ENCODE measurements at places on chromosomes 5 and 9.

GRCh38 chr5:151125421-151125820, 32.2 kb downstream of the ANXA6 start:
- no peak for DNase-seq

DNA sequence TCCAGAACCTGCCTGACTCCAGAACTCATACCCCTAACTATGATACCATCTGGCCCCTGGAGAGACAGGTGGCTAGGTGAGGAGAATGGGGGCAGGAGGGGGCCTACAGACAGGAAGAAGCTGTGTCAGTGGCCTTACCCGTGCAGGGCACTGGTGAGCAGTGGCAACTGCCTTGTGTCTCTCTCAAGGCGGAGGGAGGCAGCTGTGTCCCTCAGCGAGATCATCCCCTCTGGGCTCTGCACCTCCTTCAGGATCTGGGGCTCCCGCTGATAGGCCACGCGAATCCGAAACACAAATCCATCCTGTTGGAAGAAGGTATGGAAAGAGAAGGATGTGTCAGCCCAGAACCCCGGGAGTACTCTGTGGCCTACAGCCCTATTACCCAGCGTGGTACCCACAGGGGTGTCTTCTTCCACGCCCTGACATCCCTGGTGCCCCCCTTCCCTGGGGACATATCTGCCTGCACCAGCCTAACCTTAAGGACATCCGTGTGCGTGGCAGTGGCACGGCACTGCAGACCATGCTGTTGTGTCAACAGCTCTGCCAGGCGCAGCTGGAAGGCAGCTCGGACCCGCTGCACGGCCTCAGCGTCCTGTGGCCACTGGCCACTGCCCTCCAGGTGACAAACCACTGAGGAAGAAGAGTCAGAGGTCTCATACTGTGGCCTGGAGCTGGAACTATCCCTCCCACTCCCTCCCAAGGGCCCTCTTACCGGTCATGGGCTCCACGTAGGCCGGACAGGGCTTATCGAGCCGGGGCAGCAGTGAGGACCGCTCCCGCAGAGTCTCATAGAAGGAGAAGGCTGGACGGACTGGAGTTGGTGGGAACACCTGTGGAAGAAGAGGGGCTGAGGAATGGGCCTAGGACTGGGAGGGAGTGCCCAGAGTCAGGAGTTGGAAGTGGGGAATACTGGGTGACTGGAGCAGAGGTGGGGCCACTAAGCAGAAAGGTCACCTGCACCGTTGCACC, 7.8 kb downstream of the NOL6 start:
- no peak for DNase-seq

DNA sequence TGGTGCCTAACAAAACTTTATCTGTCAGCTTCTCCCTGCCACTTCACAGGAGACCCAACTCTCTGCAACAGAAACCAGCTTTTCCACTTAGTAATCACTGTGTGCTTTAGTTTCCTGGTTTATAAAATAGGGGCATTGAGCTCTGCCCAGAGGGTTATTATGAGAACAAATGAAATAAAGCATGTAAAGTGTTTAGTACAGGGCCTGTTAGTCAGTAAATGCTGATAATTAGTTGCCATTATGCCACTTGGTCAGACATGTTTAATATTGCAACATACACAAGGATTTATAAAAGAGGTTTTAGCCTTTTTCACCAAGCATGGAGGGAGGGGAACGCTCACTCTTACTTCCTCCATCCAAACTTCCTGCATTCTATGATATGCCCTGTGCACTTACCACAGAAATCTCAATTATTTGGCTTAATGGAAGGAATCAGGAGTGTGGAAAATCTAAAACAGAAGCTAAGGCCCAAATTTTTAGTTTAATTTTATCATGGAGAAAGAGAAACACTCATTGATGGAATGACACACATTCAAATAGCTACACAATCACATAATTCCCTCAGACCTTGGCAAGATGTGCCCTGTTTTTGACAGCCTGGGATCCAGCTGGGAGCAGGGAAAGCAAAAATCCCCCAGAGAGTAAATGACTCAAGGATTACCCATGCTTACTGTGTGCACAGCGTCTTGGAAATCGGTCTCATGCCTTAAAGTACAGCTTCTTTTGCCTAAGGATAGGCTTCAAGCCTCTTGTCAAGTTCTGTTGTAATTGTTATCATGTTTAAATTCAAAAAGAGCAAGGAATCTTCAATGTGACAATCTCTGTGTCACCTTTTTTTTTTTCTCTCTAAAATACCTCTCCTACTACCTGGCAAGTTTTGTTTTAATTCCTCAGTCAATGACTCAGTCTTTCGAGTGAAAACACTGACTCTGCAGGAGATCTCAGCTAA, 34.0 kb downstream of the ZNF474 start:
- no peak for DNase-seq

DNA sequence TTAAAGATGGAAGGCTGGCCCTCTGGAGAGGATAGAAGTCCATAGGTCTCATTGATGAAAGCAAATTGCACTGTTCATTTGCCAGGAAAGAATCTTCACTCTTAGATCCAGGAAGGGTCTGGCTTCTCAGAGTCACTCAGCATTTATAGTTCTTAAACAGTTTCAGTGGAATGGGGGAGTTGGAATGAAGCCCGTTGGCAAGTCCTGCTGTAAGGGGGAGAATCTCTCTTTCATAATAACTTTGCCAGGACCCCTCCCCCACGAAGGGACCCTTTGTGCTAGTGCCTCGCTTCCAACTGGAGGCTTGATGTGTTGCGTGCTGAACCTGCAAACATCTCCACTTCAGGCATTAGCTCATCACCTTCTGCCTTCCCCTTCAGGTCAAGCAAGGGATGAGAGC, 57.1 kb downstream of the ENTREP1 start:
- no peak for DNase-seq

- DNase-seq: no peak
Measured at GRCh38 chr9:77005216-77005615, 14.2 kb upstream of the FOXB2 start.

DNA sequence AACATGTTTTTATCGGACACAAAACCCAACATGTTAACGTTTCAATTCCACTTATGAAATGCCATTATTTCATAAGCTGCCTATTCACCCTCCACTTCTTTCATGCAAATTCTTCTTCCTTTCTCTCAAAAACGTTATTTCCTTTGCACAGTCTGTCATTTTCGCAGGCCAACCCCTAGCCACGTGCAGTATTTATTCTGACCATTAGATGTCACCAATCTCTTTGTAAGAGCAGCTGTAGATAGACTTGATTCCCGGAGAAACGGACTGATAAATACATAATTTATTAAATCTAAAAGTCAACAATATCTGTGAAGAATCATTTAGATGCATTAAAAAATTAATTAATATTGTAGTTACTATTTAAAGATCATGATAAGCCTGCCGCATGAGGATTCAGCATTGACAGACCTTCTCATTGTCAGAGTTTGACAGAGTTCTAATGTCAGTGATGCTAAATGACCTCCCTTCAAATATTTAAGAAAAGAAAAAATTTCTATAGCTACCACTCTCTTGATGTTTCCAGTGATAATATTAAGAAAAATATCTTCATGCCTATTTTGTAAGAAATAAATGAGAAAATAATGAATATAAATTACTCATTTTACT, 933.6 kb downstream of the CDH12 start:
- DNase-seq: peak; percentile 60

DNA sequence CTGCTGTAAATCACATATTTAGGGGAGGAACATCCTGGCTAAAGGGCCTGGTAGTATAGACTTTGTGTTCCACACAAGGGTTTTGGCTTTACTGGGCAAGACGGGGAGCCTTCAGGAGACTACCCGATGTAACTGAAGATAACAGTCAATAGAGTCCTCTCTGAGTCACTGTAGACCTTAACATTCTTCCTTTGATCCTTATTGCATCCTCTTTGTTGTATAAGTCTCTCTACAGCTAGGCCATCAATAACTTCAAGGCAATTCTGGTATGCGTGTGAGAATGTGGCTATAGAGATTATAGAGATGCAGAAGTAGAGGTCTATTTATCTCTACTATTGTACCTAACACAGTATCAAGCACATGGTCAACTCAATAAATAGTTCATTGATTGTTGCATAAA, 67.3 kb upstream of the STK32A start:
- no peak for DNase-seq

DNA sequence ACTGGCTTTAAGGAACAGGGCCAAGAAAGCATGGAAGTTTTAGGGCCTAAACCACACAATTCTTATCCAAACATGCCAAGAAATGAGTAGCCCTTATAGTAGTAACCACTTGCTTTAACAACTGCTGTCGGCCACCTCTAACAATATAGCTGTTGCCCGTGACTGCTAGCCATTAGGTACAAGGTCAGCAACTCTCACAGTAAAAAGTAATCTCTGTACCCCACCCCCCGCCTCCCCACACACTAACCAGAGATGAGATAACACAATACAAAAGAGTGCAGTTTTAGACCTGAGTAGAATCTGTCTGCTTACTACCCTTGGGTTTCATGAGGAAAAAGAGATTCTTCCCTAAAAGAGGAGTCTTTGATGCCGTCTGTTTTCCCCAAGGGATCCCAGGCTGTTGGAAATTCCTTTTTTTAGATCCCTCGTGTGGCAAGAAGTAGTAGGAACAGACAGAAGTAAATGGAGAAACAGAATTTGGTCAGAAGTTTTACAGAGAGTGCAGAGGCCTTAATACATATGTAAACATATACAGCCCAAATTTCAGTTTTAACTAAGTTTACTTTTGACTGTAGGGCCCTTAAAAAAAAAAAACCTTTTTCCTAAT, 94.3 kb downstream of the WDR41 start:
- DNase-seq: no peak

GRCh38 chr9:127574072-127574993, 37.7 kb upstream of the STXBP1 start:
- no peak for DNase-seq

GRCh38 chr5:98776066-98776705, 2.7 kb downstream of the RGMB start:
- DNase-seq: no peak

DNA sequence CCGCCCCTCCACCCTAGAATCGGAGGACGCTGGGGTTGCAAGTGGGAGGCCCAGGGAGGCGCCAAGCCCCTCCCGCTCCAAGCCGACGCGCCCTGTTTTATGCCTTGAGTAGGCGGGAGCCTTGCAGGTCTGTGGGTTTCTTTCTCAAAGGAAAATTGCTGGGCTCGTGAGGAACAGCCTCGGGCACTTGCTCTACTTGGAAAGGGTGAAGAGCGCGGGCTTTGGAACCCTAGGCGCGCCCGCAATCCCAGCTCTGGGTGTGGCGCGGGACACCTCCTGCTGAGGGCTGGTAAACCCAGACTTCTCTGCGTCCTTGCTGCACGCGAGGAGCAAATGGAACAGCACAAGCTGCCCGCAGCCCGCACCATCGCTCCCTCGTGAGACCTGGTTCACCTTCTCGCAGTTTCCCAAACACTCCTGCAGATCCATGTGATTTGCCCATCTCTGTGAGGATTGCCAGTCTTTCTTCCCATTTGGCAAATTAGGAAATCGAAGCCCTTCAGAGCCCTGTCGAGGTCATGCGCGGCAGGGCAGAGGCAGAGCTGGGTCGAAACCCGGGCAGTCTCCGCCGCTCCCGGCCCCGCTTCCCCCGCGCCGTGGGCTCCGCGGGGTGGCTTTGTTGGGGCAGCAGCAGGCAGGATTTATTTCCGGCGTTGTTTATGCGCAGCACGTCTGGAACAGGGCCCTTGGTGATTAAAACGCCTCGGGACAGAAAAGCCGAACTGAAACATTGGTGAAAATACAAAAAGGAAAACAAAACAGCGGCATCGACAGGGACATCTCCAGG, 98.4 kb upstream of the CPLX2 start:
- DNase-seq: no peak

- DNase-seq: no peak
Measured at GRCh38 chr9:134332841-134333233, 6.6 kb downstream of the RXRA start.

DNA sequence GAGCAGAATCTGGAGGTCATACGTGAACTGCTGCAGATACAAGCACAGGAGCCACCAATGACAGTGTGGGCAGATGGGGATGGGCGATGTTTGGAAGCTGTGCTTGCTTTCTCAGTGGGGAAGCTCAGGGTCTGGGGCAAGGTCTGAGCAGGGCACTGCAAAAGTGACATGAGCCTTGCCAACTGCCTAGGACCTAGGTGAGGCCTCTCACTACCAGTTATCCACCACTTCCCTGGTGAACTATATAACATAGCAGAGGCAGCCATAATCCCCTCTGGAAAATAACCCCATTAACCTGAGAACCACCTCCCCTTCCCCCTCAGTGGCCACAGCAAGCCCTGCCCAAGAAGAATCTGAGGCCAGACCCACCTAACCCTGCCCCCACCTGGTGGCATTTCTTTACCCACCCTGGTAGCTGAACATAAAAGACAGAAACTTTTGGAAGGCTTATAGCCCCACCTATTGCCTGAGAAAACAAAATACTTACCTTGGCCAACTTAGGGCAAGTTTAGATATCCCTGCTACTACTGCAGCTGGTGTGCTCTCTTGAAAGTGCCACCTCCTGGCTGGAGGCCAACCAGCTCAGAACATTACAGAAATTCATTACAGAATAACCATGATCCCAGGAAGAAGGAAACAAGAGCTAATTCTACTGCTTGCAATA, 18.8 kb upstream of the SPEF2 start:
- no peak for DNase-seq

DNA sequence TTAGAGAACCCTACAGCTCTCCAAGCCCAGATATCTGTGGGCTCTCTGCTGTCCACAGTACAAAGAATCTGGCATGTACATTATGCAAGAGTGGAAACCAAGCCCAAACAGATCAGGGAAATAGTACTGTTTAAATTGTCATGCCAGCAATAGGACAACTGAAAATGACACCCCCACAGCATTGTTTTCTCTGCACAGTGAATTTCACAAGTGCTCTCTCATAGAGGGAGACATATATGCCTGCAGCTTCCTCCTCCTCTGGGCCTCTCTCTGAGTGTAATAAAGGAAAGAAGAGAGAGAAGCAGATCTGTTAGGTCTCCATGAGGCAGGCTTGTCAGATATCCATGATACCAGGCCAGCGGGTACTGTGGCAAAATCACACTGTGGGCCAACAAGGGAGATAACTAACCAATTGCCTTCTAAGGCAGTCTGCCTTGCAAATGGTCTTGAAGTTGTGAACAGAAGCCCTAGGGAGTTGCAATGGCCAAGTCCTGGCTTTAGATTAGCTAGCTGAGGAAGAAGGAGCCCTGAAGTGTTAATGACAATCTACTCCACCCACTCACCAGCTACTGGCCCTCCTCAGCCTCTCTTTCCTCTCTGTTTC, 54.4 kb upstream of the JMY start:
- no peak for DNase-seq

- DNase-seq: peak; percentile 52
Measured at GRCh38 chr5:100430268-100431195, 104.6 kb upstream of the FAM174A start.

All from MM.1S (cell line).